SIG-M5 (cell line): ENCODE measurements at places on chromosomes 1 and 21.
A peak's percentile ranks its signal among the peaks of the same experiment; 100 is the strongest.

DNA sequence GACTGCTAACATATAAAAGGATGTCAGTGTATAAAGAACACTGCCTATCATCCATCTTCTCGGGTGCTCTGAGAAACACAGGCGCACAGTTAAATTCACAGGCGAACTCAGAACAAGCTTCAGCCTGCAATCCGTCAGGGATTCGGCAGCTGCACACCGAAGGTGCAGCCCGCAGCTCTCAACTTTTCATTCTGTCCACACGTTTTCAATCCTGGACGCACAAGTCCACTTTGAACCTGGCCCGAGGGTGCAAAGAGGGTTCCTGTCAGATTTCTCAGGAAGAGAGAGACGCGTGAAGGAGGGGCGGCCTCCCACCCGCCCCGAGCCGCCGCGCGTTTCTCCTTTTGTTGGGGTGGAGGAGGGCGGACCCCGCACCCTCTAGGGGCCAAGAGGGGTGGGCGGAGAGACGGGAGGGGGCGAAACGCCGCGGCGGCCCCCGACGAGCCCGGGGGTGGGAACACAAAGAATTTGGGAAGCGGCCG is 724 bp downstream of the DOCK7 start:
- DNase-seq, result no peak

GRCh38 chr1:47432071-47433036 is 5.5 kb upstream of the FOXD2 start:
- no peak for DNase-seq

GRCh38 chr1:180505732-180506335 is 3.5 kb upstream of the ACBD6 start:
- DNase-seq, result no peak

GRCh38 chr1:58619286-58620054 is 42.4 kb upstream of the TACSTD2 start:
- no peak for DNase-seq

GRCh38 chr1:212254853-212255363 is 30.3 kb upstream of the PPP2R5A start:
- no peak for DNase-seq

- DNase-seq, result no peak
These were observed 9.9 kb upstream of the MIIP start for GRCh38 chr1:12009318-12009947.

DNA sequence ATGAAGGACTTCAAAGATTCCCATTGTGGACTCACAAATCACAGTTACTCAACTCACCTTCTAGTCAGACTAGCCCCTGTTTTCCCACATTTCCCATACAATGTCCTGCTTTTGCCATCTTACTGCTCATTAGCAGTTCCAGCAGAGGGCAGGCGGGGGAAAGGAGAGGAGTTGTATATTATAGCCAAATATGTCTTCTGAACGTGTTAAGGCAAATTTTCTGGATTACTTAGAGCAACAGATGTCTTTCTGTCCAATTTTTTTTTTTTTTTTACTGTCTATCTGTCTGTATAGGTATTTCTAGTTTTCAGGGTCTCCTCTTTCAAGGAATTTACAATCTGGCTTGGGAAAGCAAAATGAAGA is 29.9 kb upstream of the DDAH1 start:
- DNase-seq, result no peak

DNA sequence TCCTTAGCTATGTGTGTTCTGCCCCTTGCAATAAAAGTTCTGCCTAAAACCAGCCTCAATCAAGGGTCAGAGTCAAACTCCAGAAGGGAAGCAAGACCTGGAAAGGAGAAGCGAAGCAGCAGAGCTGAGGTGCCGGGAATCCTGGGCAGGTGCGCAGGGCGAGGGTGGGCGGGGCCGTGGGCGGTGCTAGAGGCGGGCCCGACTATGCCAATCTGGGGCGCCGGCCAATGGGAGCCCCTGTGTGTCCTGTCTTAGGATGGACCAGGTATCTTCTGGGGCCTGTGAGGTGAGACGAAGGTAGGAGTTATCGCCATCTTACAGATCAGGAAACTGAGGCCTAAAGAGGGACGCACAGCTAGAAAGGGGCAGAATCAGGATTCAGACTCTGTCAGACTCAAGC is 120.3 kb downstream of the PTPRU start:
- DNase-seq, result no peak

DNA sequence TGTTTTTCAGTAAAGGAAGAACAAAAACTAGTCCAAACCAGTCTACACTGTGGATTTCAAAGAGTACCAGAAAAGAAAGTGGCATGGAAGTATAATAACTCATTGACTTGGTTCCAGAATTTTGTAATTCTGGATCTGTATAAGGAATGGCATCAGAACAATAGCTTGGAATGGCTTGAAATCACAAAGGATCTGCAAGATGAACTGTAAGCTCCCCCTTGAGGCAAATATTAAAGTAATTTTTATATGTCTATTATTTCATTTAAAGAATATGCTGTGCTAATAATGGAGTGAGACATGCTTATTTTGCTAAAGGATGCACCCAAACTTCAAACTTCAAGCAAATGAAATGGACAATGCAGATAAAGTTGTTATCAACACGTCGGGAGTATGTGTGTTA is 21.3 kb downstream of the CHODL start:
- no peak for DNase-seq

GRCh38 chr1:238108417-238108816 is 217.7 kb upstream of the ZP4 start:
- DNase-seq, result no peak

GRCh38 chr1:207070811-207071210 is 17.7 kb downstream of the PFKFB2 start:
- no peak for DNase-seq

DNA sequence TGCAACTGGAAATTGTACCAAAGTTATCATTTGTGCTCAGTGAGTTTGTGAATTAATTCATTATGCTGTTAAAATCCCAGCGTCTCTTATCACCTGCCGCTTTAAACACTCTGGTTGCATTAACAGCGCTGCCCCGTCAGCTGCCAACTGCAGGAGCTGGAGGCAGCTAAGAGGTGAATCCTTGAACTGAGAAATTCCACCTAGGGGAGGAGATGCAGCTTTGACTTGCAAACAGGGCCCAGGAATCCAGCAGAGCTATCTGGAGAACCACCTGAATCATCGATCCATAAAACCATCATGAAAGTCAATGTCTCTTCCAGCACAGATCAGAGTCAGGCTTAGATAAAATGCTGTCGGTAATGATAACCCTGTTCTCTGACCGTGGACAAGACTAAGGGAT is 140.7 kb upstream of the PTBP2 start:
- no peak for DNase-seq

- no peak for DNase-seq
These were observed 2.1 kb upstream of the GFI1 start for GRCh38 chr1:92488832-92489231.

DNA sequence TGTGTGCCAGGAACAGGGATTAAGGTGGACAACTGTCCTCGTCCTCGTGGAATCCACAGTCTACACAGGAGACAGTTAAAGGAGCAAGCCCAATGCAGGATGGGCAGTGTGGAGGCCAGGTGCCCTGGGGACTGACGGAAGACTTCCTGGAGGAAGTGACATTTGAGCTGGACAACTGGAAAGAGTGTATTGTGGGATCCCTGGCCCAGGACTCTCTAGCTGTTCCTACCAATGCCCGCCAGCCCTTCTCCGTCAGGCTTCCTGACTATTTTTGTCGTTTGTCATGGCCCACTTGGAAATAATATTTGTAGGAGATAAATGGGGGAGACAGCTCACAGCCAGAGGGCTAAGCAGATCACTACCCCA is 235.3 kb downstream of the TOMM20 start:
- no peak for DNase-seq

DNA sequence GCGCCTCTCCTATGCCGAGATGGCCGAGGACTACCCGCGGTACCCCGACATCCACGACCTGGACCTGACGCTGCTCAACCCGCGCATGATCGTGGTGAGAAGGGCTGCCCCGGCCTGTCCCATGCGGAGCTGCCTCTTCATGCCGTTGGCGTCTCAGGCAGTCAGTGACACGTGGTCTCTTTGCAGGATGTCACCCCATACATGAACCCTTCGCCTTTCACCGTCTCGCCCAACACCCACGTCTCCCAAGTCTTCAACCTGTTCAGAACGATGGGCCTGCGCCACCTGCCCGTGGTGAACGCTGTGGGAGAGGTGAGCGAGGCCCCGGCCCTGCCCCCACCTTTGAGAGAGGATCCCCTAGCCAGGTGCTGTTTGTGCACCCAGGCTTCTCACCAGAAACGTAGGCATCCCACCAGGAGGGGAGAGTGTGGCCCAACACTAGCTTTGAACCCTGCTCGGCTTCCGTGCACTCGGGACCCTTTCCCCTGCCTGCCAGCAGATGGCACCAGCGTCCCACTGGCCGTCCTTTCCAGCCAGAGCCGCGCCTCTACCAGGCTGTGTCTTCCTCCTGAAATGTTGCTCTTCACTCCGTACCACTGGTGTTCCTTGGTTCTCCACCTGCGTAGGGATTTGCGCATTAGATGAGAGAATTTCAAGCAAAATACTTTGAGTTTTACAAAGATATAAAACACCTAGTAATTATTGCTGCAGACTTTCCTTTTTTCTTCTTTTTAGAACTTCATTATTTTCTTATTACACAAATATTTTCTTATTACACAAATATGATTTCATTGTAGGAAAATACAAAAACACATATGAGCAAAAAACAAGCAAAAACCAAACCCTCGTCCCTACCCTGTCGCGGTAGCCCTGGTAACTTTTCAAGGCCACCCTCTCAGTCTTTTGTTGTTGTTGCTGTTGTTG is 9.0 kb downstream of the NPPA start:
- DNase-seq, result no peak

- DNase-seq, result no peak
These were observed 285.6 kb upstream of the B3GALT2 start for GRCh38 chr1:193471981-193472380.

DNA sequence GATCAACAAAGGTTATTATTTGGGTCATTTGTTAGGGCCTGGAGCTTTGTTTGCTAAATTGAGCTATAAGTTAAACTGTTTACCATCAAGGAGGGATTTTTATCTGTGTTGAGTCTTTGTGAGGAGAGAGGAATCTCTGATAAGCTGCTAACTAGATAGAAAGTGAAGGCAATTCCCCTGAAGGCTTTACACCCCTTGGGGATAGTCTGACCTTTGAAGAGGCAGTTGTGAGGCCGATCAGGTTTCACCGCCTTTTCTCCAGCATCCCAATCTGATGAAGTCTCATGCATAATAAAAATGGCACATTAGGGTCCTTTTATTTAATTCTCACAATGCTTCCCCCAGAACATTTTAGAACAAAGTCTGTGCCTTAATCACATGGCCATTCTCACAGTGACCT is 21.8 kb downstream of the C1orf21 start:
- no peak for DNase-seq

DNA sequence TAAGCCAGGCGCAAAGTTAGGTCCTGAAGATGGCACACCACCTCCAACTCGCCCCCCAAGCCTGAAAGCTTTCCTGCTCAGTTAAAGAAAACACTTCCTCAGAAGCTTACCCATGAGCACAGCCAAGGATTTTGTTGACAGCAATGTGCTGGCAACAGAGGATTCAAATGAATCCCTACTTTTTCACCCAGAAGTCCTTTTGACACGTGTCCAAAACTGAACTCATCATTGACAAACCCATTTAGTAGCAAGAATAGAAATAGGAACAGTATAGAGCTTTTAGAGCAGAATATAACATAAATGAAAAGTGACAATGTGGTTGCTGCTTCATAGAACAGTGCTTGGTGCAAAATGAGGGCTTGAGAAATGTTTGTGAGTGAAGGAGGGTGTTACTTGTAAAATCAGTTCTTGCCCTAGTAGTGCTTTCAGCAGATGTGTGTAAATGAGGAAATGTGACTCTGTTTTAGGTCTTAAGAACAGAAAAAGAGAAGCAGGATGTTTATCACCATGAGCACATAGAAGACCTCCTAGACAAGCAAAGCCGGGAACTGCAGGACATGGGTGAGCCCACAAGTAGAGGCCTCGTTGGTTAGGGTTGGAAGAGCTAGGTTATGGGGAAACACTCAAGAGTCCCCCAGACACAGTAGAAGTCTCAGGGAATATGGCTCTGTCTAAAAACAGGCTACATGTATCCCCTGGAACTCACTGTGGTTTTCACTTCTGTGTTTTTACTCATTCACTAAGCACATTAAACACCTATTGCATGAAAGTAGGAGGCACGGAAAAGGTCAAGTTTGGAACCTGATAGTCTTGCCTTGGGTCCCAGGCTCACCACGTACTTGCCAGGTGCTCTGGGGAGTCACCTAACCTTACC is 48.6 kb upstream of the TMEM125 start:
- peak; percentile 8 for DNase-seq

GRCh38 chr1:21590934-21591333 is 78.2 kb downstream of the RAP1GAP start:
- no peak for DNase-seq

DNA sequence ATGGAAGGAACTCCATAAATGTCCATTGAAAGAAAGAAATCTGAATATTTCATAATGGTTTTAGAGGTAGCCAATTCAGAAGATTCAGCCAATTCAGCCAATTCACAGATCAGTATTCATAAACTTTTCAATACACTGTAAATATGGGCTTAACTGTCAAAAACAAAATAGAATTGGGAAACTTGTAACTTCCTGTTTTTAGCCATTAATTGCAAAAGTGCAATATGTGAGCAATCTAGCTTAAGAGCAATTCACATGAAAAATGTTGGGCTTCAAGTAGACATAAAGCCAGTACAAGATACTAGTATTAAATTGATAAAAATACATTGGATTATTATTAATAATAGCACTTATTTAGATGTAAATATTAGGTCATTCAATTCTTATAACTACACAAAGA is 27.5 kb upstream of the PLPPR4 start:
- no peak for DNase-seq

- no peak for DNase-seq
These were observed 609 bp downstream of the PIGK start for GRCh38 chr1:77218477-77219165.

- no peak for DNase-seq
These were observed 56.8 kb upstream of the SLC30A10 start for GRCh38 chr1:219985169-219985568.

GRCh38 chr1:5856246-5856815 is 135.9 kb downstream of the NPHP4 start:
- DNase-seq, result no peak

- DNase-seq, result no peak
These were observed 765 bp upstream of the BMP8A start for GRCh38 chr1:39490596-39491145.

DNA sequence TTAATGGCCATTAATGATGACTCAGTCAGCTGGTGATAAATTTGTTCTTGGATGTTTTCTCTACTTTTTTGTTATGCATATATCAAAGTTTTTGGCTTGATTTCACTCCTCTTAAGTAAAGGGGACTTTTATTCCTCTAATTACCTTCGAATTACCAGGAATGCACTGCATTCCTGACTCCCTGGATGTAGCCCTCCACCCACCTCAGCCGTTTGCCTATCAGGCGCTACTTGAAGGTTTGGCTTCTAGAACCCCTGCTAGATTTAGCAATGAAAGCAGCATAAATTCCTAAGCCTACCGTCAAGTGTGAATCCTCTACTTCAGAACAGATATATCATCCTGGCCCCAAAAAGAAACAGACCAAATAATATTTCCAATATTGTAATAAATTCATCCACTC is 387.8 kb upstream of the ADGRL2 start:
- DNase-seq, result no peak
